ENCODE measurements at places on chromosomes 7 and 10.

- DNase-seq: peak; percentile 5
These were observed 32.5 kb upstream of the EPC1 start for GRCh38 chr10:32379318-32379949.

DNA sequence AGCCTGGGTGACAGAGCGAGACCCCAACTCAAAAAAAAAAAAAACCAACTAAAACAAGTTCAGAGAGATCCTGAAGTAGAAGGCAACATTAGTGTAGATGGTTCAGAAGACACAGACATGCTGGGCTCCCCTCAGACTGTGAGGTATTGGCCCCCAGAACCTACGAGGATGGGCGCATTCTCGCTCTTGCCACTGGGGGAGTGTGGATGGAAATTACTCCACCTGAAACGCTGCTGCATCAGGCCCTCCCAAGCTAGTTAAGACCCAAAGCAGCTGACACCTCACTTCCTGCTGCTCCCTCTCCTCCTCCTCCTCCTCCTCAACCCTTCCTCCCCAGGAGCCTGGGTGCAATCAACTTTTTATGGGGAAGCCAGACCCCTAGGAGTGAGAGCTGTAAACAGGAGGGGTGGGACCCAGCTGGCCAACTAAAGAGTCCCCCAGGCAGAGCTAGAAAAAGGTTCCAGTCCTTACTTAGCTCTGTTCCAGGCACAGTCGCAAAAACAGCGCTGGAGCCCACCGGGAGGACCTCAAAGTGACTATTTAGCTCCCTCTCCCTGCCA lies 7.4 kb downstream of the SH3PXD2A start:
- peak; percentile 19 for DNase-seq

DNA sequence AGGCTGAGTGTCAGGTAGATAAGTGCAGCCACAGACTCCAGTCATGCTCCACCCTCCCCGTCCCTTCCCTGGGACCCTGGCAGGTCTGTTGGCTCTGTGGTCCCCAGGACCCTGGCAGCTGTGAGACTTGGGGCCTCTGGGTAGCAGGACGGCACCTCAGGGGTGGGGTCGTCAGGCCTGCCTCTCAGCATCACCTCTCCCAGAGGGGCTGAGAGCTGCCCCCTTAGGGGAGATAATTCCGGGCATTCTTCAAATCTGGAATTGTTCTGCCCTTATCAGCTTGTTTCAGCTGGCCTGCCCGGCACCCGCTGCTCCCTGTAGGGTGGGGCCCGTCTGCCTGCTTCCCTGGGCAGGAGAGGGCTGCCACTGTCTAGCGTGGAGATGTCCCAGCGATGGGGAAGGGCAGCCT lies 23.3 kb downstream of the PODXL start:
- no peak for DNase-seq

DNA sequence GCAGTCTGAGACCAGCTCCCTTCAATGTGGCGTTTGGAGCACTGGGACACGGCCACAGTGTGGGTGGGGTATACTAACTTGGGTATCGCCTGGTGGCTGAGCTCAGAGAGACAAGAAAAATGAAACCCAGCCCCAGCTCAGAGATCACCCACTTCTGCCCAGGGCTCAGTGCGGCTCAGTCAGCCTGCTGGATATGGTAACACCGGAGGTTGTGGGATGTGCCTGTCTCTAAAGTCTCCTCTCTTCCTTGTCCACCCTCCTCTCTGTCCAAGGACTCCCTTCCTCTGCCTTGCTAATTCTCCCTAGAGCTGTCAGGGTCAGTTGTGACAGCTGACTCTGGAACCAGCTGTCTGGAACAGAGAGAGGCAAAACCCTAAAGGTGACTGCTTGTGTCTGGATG lies 149.1 kb downstream of the PTPN20 start:
- no peak for DNase-seq

DNA sequence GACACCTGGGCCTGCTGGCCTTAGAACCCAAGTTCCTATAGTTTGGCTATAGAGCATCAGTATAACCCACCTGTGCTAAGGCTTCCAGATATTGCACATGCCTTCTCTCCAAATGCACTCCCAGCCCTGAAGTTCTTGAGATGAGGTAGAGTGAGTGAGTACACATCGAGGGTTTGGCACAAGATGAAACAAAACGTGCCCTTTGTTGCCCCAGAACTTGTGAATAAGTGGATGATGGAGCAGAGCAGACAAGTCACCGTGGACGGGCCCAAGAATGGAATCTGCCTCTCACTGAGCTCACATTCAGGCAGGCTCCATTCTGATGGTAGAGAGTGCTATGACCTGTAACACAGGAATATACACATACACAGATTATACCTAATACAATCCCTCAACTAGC lies 73.0 kb upstream of the STK17A start:
- DNase-seq: no peak

GRCh38 chr10:101565936-101566332 lies 22.1 kb downstream of the POLL start:
- no peak for DNase-seq

DNA sequence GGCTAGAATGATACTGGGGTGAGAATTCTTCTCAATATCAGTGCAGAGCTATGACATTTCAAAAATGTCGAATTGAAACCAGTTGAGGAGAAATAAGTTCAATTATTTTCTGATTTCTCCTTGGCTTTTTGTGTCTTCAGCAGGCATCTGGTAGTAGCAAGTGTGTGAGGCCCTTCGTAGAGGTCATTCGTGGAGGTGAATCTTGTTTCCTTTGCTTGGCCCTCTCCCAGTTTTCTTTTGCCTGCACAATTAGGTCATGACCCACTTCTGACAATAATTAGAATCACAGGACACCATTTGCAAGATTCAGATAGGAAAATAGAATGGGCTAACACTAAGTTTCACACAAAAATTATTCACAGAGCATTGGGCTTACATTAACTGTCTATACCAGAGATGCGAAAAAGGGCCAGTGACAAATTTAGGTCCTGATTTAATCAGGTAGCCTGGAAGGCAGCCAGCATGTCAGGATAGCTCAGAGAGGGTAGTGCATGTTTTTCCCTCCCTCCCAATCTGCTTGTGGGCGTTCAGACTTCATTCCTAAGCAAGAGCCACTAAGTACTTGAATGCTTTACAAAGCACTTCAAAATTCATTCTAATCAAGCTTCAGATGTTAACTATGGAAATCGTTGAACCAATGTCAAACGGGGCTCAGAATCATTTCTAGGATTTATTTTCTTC lies 24.0 kb upstream of the A1CF start:
- DNase-seq: no peak

- no peak for DNase-seq
These were observed 10.6 kb downstream of the BEND7 start for GRCh38 chr10:13518076-13518692.
